ENCODE measurements at places on chromosomes 3 and 15.

GRCh38 chr3:51311055-51311454 is 74.0 kb upstream of the MANF start:
- no peak for DNase-seq

DNA sequence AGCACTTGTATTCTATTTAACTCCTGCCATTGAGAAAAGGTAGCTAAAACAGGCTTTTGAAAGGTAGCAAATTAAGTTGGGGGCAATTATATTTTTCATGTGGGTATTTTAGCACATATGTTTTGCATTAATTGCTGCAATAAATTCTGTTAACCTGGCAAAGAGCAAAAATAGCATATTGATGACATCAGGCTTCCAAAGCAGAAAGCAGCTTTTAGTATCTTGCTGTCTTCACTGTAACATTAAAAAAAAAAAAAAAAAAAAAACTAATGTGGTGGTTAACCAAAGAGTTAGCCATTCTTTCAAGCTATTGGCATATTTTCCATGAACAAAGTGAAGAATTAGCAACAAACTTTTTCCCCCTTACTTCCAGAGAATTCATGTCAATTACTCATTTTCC is 9.1 kb downstream of the EPHA3 start:
- no peak for DNase-seq

GRCh38 chr3:175187586-175187985 is 328.5 kb downstream of the NAALADL2 start:
- no peak for DNase-seq

GRCh38 chr15:74889390-74889882 is 406 bp upstream of the MPI start:
- DNase-seq: no peak

- DNase-seq: no peak
Observed at GRCh38 chr15:57525581-57525980, 66.1 kb upstream of the MYZAP start.

- DNase-seq: no peak
Observed at GRCh38 chr15:57367556-57367955, 8.7 kb upstream of the CGNL1 start.

DNA sequence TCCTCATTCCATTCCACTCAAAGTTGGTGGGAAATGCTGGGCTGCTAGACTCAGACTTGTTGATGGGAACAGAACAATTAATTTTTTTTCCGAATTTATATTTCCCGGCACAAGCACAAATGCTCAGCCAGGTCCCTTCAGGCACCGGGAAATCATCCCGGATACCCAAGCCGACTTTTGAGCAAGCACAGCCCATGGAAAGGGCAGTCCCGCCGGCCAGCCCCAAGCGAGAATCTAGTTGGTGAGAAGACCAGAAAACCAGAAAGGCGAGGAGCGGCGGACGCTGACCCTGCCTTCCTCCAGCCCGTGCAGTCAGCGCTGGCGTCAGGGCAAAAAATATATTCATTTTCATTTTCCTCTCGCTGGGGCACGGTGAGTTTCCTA is 763 bp upstream of the ZIC4 start:
- no peak for DNase-seq

DNA sequence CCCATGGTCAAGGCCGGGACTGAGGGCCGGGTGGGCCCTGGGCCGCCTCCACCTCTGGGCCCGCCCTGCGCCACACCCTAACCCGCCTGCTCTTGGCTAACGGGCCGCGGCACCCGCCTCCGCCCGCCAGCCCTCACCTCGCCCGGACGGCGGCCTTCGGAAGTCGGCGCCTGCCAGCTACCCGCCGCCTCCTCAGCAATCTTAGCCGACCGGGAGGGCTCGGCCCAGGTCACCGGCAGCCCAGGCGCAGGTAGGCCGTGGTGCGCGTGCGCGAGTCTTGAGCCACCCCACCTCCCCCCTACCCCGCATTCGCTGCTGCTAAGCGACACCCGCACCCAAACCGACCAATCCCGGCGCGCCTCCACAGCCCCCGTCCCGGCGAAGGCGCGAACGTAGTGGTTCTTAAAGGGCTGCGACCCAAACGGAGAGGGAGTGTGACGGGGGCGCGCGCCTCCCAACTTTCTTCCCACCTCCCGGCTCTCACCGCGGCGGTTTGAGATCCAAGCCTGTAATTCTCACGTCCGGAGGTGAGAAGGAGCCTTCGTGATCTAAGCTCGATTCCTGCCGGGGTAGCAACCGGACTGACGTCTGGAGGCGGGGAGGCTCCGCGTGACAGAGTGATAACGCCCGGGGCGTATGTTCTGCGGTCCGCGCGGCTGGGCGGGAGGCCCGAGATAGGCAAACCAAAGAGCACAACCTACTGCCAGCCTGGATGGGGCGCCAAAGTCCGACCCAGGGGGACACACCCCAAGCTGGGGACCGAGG is at the start of gene SEC22C:
TSS of gene SEC22C (minus strand) at position 259 of the 765 bp plus-strand sequence. CDS start 12,921 bp downstream, outside the sequence.
- DNase-seq: peak; percentile 89

- DNase-seq: no peak
Observed at GRCh38 chr3:177307826-177308225, 110.5 kb upstream of the TBL1XR1 start.

DNA sequence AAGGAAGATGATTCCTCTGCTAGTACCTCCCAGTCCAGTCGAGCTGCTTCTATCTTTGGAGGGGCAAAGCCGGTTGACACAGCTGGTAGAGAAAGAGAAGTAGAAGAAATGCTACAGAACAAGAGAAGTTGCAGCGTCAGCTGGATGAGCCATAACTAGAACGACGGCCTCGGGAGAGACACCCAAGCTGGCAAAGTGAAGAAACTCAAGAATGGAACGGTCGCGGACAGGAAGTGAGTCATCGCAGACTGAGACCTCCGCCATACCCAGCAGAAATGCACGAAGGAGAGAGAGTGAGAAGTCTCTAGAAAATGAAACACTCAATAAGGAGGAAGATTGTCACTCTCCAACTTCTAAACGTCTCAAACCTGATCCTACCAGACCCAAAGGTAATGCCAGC is 19.0 kb upstream of the PARP14 start:
- DNase-seq: no peak

DNA sequence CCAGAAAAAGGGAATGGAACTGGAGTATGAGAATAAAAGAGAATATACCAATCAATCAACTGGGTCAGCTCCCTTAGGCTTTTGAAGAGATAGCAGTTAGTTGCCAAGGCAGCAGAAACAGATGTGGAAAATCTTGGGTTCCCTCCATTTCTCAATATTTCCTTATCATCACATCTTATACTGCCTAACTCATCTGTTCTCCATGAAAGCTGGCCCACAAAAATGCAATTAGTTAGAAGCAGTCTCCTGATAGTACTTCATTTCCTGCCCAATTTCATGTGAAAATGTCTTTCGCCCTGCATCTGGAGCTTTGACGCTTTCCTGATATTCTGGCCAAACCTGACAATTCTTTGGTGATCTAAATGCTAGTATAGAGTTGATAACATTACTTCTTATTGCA is 30.1 kb upstream of the SPTSSB start:
- DNase-seq: no peak

- DNase-seq: no peak
Observed at GRCh38 chr15:78340231-78341056, at the start of gene CRABP1. CRABP1 (plus strand) TSS chr15:78340353; CDS start chr15:78340429, 76 bp downstream.

DNA sequence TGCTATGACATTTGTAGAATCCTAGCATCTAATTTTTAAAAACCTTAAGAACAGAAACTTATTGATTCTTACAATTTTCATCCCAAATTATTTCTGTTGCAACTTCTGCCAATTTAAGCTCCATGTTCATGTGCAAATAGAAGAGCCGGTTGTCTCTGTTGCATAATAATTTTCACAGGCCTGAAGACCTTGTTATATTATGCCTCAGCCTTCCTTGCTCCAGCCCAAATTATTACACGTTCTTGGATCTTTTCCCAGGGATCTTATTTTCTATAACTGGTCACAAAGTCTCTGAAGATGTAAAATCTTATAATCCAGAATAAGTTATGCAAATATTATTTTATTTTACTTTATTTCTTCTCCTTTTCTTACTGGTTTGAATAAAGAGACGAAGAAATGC is 210.7 kb upstream of the DPH6 start:
- no peak for DNase-seq

- DNase-seq: no peak
Observed at GRCh38 chr3:139694542-139694941, 16.8 kb upstream of the NMNAT3 start.

DNA sequence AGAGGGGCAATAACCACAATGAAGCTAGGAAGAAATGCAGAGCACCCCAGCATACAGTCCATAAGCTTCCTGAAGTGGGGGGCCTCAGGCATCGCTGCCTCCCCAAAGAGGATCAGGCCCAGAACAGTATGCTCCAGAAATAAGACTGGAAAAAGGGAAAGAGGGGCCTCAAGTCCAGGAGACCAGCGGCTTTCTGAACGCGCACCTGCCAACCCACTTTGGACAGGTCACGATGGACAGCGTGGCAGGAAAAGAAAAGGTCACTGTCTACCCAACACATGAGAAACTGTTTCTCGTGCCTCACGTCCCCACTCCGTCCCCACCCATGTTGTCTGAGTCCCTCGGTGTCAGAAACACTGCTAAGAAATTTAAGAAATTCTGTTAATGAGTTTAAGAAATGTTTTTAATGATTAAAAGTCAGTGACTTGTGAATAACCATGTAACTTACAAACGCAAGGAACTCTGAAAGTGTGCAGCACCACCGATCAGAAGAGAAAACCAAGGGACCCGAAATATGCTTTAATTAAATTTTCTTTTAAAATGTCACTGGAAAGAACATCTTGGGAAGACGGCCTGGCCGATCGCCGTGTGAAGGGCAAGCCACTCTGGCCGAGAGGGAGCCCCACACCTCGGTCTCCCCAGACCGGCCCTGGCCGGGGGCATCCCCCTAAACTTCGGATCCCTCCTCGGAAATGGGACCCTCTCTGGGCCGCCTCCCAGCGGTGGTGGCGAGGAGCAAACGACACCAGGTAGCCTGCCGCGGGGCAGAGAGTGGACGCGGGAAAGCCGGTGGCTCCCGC is 1.7 kb upstream of the PPARG start:
- DNase-seq: no peak

DNA sequence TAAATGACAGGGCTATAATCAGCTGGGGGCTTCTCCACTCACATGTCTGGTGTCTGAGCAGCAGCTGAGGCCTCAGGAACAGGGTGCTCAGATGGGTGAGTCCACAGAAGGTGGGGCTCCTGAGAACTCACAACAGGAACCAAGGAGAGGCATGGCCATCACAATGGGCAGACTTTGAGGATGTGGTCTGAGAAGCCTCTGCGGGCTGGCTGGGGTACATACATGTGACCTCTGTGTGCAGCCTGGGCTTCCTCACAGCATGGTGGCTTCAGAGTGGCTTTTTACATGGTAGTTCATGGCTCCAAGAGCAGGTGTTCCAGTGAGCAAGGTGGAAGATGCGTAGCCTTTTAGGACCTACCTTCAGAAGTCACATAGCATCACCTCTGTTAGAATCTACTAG is 58.8 kb downstream of the TRPC1 start:
- DNase-seq: no peak

- DNase-seq: no peak
Observed at GRCh38 chr3:183583331-183584245, 28.1 kb upstream of the KLHL6 start.

GRCh38 chr15:68528626-68529290 is 50.0 kb upstream of the CORO2B start:
- DNase-seq: no peak

DNA sequence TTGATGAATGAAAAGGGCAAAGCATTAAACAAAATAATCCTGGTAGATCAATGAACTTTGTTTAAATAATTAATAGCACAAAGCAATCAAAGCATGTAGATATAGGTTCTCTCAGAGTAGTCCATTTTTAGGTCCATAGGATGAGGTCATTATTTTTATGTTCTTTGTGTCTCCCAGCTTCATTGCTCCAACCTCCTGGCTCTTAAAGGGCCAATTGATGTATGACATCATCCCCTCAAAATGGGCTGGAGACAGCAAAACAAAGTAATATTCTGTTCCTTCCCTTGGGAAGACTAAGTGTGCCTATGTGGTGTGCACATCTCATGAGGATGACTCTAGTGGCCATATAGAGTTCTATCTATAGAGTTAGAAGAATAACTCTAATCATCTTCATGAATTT is 49.5 kb downstream of the HMG20A start:
- no peak for DNase-seq

DNA sequence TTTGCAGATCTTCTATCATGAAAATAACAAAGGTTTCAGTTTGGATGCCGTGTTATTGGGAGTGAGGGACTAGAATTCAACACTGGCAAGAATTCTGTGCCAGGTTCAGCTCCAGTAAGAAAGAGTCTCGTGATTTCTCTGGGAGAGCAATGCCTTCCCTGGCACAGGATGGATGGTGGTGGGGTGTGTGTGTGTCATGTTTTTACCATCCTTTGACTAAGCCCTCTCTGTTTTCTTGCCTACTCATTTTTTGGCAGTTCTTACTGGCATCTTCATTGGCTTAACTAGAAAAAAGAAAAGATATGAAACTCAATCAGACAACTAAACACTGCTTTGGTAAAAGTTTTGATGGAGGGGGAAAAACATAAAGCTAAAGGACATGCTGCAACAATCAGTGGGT is 86.6 kb downstream of the FMN1 start:
- no peak for DNase-seq

GRCh38 chr3:51353691-51354090 is 31.4 kb upstream of the MANF start:
- DNase-seq: no peak

DNA sequence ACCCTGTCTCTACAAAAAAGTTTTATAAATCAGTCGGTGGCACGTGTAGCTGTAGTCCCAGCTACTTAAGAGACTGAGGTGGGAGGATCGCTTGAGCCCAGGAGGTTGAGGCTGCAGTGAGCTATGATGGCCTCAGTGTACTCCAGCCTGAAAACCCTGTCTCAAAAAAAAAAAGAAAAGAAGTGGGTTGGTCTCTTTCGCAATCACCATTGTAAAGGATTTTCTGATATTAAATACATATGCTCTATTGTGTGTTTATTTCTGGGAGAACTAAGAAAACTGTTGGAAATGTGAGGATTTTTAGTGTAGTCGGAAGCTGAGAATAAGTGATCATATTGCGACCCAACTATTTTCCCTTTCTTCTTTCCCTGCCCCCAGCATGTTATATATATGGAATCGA is 7.5 kb downstream of the ZNF710 start:
- DNase-seq: no peak

DNA sequence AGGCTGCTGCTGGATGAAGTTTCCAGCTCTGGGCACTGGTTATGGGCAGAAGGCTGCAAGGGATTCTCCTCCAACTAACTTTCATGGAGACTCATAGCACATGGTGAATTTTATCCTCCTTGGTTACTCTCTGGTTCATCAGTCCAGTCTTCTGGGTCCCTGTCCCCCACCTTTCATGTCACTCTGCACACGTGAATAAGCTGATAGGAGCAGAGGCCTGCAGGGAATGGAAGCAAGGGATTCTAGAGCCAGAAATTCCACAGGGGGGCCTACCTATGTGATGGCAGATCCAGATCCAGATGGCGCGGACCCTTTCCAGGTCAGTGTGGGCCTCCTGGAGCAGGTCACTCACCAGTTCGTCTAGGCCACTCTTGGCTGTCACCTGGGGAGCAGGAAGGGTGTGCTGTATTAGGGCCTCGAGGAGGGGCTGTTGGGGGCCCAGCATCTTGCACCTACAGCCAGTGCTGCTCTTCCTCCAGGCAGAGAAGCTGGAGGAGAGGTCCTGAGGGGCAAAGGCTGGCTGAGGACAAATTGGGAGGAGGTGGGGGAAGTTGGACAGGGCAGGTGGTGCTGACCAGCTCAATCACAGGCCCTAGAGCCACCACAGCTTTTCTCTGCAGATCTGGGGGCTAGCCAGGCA is 30.2 kb downstream of the KY start:
- DNase-seq: no peak

GRCh38 chr3:81839504-81840094 is 78.2 kb upstream of the GBE1 start:
- no peak for DNase-seq

- no peak for DNase-seq
Observed at GRCh38 chr15:32790352-32790999, 72.7 kb downstream of the GREM1 start.

GRCh38 chr15:79396850-79397249 is 35.3 kb upstream of the MINAR1 start:
- DNase-seq: no peak

All from stimulated activated CD4-positive, alpha-beta T cell treated with anti-CD3 and anti-CD28 coated beads, Interleukin-15, amount 100 ng/mL, for 1 hour (primary cell).